ENCODE measurements at places on chromosomes 7 and 10.

- DNase-seq = no peak
Observed at GRCh38 chr10:32143302-32143847, 87.2 kb upstream of the KIF5B start.

GRCh38 chr7:70091362-70091761 is 493.1 kb downstream of the AUTS2 start:
- DNase-seq = no peak

DNA sequence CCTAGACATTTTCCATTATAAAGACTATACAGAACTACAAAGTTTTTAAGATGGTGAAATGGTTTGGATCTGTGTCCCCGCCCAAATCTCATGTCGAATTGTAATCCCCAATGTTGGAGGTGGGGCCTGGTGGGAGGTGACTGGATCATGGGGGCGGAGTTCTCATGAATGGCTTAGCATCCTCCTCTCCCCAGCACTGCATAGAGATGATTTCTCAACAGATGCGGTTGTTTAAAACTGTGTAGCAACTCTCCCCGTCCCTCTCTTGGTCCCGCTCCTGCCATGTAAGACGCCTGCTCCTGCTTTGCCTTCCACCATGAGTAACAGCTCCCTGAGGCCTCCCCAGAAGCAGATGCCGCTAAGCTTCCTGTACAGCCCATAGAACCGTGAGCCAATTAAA is 1.6 kb downstream of the FAM133B start:
- DNase-seq = no peak

GRCh38 chr10:110834629-110835301 is 37.0 kb upstream of the PDCD4 start:
- no peak for DNase-seq

DNA sequence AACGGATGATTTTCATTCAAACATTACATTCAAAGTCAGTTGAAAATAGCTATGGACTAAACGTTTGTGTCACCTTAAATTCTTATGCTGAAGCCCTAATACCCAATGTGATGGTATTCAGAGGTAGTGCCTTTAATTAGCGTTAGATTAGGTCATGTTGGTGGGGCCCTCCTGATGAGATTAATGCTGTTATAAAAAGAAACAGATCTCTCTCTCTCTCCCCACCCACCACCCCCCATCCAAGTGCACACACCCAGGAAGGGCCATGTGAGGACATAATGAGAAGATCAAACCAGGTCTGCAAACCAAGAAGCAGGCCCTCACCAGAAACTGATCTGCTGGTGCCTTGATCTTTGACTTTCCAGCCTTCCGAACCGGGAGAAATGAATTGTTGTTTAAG is 44.2 kb downstream of the ZNF438 start:
- DNase-seq = no peak

GRCh38 chr7:134949171-134949570 is 37.1 kb upstream of the AGBL3 start:
- DNase-seq = no peak

GRCh38 chr10:1624240-1624639 is 113.1 kb downstream of the ADARB2 start:
- no peak for DNase-seq

- no peak for DNase-seq
Observed at GRCh38 chr10:59508956-59509355, 146.6 kb upstream of the FAM13C start.

GRCh38 chr10:84593506-84593905 is 265.1 kb downstream of the CCSER2 start:
- DNase-seq = no peak

- DNase-seq = no peak
Observed at GRCh38 chr10:124369986-124370385, 48.7 kb downstream of the OAT start.

DNA sequence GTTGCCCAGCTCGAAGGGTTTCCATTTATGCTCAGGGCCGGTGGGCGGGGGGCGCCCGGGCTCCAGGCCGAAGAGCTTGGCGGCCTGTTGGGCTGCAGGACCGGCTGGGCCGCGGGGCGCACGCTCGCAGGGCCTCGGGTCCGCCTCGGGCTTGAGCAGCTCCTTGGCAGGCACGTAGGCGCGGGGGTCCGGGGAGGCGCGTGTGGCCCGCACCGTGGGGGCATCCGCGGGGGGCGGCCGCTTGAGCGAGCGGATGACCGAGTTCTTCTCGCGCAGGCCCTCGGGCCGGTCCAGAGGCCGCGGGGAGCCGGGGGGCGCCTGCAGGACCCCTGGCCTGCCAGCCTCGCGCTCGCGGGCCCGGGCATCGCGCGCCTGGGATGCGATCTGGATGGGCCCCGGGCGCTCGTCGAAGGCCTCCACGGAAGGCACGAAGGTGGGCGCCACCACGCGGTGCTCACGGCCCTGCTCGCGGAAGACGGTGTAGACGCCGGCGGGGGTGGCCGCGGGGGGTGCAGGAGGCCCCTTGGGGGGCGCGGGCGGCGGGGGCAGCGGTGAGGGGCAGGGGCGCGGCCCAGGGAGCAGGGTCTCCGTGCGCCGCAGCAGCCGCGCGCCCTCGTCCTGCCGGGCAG is 35.2 kb downstream of the TNRC18 start:
- DNase-seq = no peak

DNA sequence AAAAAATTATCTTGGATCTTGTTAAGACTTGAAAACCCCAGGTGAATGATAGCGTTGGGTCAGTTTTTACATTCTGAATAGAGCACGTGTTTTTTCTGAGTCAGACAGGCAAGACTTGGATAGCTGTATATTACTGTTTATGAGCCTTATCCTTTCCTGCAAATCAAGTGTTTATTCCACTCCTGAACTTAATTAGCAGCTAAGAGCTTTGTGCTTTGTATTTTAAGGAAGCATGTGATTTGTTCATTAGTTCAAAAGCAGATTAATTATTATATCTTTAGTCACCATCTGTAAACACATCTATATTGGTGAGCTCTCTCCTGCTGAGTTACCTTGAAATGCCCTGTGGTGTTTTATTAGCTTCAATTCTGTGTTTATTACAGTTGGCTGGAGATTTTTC is 98.6 kb upstream of the PRPS1L1 start:
- no peak for DNase-seq

- DNase-seq = no peak
Observed at GRCh38 chr10:131654471-131655087, 246.2 kb upstream of the PPP2R2D start.

- DNase-seq = no peak
Observed at GRCh38 chr7:80316811-80317210, 182.2 kb downstream of the GNAI1 start.

GRCh38 chr10:9296190-9296589 is 1241.7 kb downstream of the GATA3 start:
- no peak for DNase-seq

- DNase-seq = no peak
Observed at GRCh38 chr10:126463286-126463685, 75.0 kb upstream of the ADAM12 start.

DNA sequence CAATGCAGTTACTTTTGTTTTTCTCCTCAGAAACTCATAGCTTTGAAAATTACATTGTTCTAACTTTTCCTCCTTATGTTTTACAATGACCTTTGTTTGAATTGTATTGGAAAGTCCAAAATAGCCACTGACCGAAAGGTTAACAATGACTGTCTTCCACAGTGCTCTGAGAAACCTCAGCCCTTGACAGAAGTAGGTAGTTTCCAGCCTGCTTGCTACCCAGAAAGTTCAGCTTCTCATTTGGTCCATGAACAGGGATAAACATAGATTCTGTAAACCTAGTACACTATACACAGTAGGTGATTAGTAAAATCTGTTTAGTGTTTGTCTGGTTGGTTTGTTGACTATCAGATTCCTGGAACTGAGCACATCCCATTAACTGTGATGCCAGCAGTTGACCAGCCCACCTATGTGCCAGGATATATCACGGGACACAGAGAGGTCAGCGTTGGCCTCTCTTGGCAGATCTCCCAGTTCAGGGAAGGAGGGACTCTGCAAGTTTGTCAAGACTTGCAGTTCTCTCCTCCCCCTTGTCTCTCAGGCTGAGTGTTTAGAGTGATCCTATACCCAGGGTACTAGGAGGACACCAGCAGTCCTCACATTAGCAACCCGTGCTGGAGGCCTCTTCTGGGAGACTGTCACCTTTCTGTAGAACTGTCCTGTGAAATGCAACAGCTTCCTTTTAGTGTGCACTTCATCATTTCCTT is 297.6 kb downstream of the ARHGAP12 start:
- DNase-seq = no peak

DNA sequence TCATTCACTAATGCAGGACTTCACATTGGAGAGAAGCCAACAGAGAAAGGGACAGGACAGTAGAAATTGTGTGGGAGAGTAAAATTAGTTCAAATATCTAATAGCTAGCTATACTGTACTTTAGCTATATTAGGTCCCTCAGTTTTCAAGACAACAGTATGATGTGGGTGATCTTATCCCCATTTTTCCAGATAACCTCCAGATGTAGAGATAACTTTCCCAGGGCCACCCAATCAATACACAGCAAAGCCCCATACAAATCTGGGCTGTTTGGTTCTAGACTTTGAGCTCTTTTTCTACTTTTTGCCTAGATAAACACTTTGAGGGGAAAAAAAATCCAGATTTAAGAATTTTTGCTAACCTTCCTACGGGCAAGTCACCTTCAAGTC is 482 bp upstream of the CLDN12 start:
- no peak for DNase-seq

- no peak for DNase-seq
Observed at GRCh38 chr10:22318772-22319171, 2.1 kb upstream of the BMI1 start.

DNA sequence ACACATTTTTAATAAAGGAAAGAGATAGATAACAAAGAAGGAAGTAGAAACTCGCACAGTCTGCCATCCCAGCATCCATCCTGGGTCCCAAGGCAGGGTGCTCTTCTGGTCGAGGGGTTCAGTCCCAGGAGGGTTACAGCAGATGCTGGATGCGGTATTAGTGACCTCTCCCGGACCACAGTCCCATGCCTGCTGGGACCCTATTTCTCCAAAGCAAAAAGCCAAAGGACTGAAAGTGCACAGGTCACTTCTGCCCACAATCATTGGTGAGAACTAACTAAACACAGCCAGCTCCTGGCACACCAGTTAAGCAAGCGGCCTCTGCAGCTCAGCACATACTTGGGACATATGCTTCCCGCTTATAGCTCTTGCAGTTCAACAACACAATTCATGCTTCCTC is 96.1 kb upstream of the HABP2 start:
- DNase-seq = no peak

Measured in stimulated activated CD4-positive, alpha-beta T cell treated with anti-CD3 and anti-CD28 coated beads, Interleukin-2, amount 100 ng/mL, for 4 hours (primary cell).